Stimulated activated CD8-positive, alpha-beta memory T cell treated with anti-CD3 and anti-CD28 coated beads, Interleukin-4, amount 100 ng/mL, for 1 hour (primary cell): ENCODE measurements at places on chromosomes 11 and 22.

DNA sequence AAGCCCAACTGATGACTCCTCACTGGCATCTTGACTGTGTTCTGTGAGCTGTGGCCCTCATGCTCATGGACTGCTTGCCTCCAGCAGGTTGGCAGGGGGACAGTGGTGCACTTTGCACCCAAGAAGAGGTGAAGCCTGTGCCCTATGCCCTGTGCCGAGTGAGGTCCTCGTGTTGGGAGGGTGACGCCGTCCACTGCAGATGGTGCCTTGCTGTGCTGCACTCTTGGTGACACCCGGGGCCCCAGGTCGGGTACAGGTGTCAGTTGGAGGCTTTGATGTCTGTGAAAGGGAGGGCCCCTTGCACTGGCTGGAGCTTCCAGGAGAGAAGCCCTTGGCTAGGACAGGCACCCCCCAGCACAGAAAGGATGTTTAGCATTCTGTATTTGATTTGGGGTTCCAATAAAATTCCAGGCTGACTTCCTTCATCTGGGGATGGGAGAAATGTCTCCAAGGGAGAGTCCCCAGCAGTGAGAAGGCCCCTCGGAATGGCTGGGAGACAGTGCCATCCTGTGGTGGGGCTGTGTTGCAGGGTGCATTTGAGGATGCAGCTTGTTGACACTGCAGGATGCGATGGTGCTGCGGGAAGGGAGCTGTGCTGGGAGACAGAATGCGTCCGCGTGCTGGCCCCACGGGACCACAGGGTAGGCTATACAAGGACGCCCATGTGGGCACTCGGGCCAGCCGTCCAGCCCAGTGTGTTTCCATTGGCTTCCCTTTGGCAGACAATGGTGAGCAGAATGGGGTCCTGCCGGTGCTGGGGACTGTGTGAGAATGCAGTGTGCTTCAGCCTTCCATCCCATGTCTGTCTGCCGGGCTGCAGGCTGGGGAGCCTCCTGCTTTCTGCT is 2.5 kb upstream of the ZDHHC8 start:
- DNase-seq, result no peak

DNA sequence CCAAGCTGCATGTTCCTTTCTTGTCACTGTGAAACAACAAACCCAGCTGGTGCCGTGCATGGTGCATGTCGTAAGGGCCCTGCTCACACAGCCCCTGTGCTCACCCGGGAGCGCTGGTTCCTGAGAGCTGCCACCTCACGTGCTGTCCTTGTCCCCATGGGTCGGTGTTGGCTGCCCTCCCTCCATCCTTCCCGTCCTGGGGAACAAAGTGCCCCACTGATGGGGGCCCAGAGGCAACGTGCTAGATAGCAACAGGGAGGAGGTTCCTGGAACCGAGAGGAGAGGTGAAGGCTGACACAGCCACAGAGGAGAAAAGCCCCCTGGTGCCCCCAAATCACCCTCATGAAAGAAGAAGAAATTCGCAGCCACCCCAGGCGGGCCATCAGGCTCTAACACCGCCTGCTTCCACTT is 56.6 kb upstream of the SLC22A12 start:
- no peak for DNase-seq

DNA sequence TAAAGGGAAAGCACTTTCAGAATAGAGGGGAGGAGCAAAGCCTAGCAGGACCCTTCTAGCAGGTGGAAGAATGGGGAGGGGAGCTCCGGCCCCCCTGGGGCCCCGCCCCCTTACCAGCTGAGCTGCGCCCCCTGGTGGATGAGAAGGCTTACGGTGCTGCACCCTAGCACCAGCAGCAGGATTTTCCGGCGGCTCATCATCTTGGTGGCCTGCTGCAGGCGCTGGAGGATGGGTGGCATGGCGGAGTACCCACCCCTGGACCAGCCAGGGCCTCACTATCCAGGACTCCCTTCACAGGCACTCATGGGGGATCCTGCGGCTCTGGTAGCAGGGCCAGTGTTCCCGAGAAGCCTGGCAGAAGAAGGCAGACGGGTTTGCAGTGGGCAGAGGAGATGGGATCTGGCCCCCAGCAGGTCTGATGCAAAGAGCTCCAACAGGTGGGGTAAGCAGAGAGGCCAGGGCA is 3.8 kb downstream of the GAL3ST3 start:
- DNase-seq, result peak; percentile 70

- no peak for DNase-seq
Observed at GRCh38 chr11:39249566-39250365, 2209.7 kb downstream of the LRRC4C start.

- DNase-seq, result no peak
Observed at GRCh38 chr11:57353852-57354251, 15.7 kb downstream of the P2RX3 start.

- no peak for DNase-seq
Observed at GRCh38 chr11:123286761-123287160, 91.7 kb upstream of the CLMP start.

DNA sequence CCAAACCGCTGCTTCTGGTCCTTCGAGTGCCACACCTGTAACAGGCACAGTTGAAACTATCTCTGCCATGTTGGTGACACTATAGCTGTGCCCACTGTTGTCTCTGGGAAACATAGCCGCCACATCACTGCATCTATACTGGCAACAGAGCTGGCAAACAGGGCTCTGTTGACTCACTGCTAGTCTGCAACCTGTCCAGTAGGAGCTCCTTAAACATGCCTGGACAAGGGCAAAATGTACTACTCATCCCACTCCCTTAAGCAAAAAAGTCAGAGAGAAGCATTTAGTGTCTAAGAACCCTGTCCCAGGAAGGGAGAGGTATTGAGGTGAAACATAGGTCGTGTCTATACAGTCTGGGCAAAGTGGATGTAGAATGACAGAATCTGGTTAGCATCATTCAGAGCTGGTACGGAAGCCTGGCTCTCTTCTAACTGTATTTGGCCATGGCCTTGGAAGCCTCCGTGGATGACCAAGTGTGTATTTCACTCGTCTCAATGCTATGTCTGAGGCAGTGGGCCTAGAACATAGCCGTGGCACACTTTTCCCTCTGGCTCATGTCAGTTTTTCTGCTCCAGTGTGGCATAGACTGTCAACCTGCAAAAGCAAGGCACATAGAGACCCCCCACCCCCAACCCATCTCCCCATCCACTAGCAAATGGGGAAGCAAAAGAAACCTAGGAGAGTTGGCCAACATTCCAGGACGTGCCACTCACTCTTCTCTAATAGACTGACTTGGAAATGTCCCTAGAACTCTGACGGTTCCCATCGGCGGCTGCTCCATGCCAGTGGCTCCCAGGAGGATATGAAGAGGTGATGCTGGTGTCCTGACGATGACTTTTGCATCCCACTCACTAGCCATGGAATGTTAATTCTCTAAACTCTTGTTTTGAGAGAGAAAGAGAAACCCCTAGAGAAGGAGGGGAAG is 21.4 kb upstream of the PISD start:
- no peak for DNase-seq

GRCh38 chr22:42994917-42995562 is 19.9 kb downstream of the PACSIN2 start:
- no peak for DNase-seq
